T-cell (primary cell): ENCODE measurements at places on chromosomes 3 and 15.

- H3K27me3 ChIP-seq = no peaks in the 10 kb centered on the region
- no peaks in the 10 kb centered on the region for H3K4me1 ChIP-seq
- no peaks in the 10 kb centered on the region for H3K36me3 ChIP-seq
- no peak for DNase-seq
Observed at GRCh38 chr3:149331396-149331795, 2.0 kb downstream of the TM4SF18 start.

- H3K27ac ChIP-seq = no peak overlapping the region
- H3K36me3 ChIP-seq = no peaks in the 10 kb centered on the region
- H3K27me3 ChIP-seq = no peaks in the 10 kb centered on the region
- no peak overlapping the region for H3K4me3 ChIP-seq
- no peak for DNase-seq
Observed at GRCh38 chr3:178513546-178514380, 22.5 kb upstream of the KCNMB2 start.

DNA sequence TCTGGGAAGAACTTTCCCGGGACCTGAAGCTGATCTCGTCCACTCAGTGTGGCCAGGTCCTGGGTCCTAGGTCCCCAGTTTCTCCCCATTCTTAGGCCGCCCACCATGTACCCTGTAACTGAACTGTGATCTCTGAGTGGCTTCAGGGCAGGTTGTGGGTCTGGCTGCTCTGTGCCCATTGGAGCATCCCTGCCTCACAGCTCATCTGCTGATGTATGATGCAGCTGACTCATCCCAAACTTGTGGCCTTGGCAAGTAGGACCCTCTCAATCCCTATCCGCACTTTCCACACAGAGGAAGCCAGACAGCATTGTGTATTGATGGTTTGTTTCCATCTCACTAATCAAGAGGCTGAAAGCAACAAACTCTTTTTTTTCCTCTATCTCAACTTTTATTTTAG is 69.1 kb upstream of the XCR1 start:
- H3K36me3 ChIP-seq = no peaks in the 10 kb centered on the region
- H3K27ac ChIP-seq = no peak overlapping the region
- H3K4me3 ChIP-seq = no peak overlapping the region
- DNase-seq = no peak
- H3K27me3 ChIP-seq = no peaks in the 10 kb centered on the region

DNA sequence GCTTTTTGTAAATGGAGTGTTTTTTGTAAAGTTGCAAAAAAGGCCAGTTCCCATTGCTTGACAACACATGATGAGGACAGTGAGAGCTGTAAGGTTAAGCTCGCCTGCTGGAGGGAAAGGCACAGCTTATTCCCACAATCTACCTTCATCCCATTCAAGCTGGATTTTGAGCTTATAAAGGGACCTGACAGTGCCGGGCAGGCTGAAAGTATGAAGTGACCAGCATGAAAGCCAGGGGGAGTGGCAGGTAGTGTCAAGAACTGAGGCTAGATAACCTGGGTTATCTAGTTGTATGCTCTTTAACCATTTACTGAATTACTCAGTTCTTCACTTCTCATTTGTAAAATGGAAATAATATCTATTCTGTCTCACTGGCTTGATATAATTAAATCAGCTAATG is 52.3 kb upstream of the KPNA4 start:
- H3K4me1 ChIP-seq = no peaks in the 10 kb centered on the region
- no peaks in the 10 kb centered on the region for H3K36me3 ChIP-seq
- DNase-seq = no peak
- no peak overlapping the region for H3K4me3 ChIP-seq
- H3K27ac ChIP-seq = no peak overlapping the region

DNA sequence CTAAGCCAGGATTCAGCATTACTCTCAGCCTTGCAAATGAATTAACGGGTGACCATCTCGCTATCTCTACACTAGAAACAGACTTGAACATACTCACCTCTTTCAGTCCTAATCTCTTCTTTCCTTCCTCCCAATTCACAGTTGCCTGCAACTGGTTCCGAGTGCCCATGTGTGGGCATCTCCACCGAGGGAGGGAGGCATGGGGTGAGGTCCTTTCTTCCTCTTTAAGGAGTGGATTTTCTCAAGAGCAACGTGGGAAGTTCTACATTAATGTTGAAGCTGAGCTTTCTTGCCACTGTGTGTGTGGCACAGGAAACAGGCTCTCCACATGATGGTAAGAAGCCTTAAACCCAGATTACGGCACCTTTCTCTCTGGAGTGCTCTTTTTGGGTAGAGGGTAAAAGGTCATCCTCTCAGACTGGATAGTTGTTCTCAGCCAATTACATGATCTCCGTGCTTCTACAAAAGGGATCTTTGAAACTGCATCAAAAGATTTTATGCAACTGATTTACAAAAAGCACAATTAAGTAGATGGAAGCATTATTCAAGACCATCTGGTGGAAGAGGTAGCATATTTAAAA is 286.8 kb upstream of the NR2F2 start:
- H3K4me3 ChIP-seq = no peak overlapping the region
- DNase-seq = no peak
- no peaks in the 10 kb centered on the region for H3K27me3 ChIP-seq

DNA sequence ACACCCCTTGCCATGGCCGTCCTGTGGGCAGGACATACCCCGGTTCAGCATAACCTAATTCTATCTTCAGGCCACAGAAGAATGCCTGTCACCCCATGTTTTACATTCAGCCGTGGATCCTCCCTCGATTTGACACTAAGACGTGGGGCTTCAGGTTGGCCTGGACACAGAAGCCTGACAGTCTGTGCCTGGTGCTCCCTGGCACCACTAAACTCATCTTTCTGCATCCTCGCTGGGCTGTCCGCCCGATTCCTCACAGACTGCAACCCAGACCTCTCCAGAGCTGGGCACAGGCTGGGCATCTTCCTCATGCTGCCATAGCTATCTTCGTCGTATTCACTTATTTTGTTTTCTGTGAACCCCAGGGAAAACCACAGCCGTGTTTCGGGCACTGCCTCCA is 117.8 kb upstream of the IQSEC1 start:
- peaks cover 26% of the 10 kb centered on the region for H3K27me3 ChIP-seq
- H3K4me1 ChIP-seq = peaks cover 3% of the 10 kb centered on the region
- no peak overlapping the region for H3K4me3 ChIP-seq
- DNase-seq = no peak
- no peak overlapping the region for H3K27ac ChIP-seq

DNA sequence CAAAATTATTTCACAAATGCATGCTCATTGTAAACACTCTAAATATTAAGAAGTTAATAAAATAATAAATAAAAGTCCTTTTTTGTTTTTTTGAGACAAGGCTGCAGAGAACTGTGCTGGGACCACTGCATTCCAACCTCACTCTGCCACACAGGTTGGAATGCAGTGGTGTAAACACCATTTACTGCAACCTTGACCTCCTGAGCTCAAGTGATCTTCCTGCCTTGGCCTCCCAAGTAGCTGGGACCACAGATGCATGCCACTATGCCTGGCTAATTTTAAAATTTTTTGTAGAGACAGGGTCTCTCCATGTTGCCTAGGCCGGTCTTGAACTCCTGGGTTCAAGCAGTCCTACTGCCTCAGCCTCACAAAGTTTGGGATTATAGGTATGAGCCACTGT is 578.4 kb downstream of the ZIC1 start:
- no peaks in the 10 kb centered on the region for H3K4me1 ChIP-seq
- no peaks in the 10 kb centered on the region for H3K27me3 ChIP-seq
- H3K36me3 ChIP-seq = no peaks in the 10 kb centered on the region
- H3K27ac ChIP-seq = no peak overlapping the region
- no peak overlapping the region for H3K4me3 ChIP-seq
